ENCODE measurements at places on chromosomes 5 and 9.

DNA sequence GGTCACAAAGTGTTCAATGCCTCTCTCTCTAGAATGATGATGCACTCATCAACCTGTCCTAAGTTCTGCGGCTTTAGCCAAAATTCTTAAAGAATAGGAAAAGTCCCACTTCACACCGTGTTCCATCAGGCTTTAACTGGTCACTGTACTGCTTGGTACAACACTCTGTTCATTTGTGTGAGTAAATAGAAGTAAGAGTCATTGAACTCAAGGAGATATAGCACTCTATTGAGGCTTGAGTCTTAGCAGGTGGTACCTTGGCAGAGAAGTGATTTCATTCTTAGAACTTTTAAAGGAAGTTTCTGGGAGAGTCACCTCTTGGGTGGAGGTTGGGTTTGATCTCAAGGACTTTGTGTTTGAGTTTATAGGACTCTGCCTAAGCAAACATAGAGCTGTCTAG is 92.6 kb downstream of the TENT4A start:
- no peak overlapping the region for H3K27ac ChIP-seq
- no peak for DNase-seq
- no peak overlapping the region for H3K4me3 ChIP-seq
- no peaks in the 10 kb centered on the region for H3K36me3 ChIP-seq
- H3K4me1 ChIP-seq: no peaks in the 10 kb centered on the region

GRCh38 chr5:96254980-96255691 is 177.9 kb downstream of the PCSK1 start:
- no peak overlapping the region for H3K27ac ChIP-seq
- no peak overlapping the region for H3K4me3 ChIP-seq
- peaks cover 14% of the 10 kb centered on the region for H3K4me1 ChIP-seq
- no peaks in the 10 kb centered on the region for H3K36me3 ChIP-seq
- DNase-seq: no peak
- no peaks in the 10 kb centered on the region for H3K27me3 ChIP-seq

- no peaks in the 10 kb centered on the region for H3K36me3 ChIP-seq
- H3K4me3 ChIP-seq: peak overlapping the region; percentile 4
- peak overlapping the region; percentile 54 for H3K27ac ChIP-seq
These were observed 154.8 kb upstream of the TBC1D2 start for GRCh38 chr9:98410185-98410697.

DNA sequence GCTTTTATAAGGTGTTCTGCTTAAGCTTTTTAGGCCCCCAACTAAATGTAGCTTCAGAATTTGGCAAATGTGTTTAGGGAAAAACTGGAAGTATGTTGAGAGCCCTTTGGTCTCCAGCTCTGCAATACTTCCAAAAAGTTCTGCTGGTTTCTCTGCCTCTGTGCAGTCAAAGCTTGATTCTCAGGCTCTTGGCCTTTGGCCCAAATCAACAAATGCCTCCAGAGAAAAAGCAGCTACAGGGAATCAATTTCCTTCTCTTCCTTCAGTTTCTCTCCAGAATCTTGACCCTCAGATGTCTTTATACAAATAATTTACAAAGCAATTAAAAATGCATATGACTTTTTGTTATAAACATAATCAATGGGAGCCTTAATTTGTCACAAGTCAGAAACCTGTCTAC is 235.7 kb downstream of the COMMD10 start:
- H3K4me3 ChIP-seq: no peak overlapping the region
- no peak overlapping the region for H3K27ac ChIP-seq
- H3K4me1 ChIP-seq: no peaks in the 10 kb centered on the region
- peaks cover 15% of the 10 kb centered on the region for H3K36me3 ChIP-seq

GRCh38 chr5:68648944-68649857 is 433.6 kb downstream of the PIK3R1 start:
- no peaks in the 10 kb centered on the region for H3K36me3 ChIP-seq
- peaks cover 2% of the 10 kb centered on the region for H3K4me1 ChIP-seq
- no peak overlapping the region for H3K27ac ChIP-seq
- no peak overlapping the region for H3K4me3 ChIP-seq
- no peak for DNase-seq
- H3K27me3 ChIP-seq: peaks cover 3% of the 10 kb centered on the region

DNA sequence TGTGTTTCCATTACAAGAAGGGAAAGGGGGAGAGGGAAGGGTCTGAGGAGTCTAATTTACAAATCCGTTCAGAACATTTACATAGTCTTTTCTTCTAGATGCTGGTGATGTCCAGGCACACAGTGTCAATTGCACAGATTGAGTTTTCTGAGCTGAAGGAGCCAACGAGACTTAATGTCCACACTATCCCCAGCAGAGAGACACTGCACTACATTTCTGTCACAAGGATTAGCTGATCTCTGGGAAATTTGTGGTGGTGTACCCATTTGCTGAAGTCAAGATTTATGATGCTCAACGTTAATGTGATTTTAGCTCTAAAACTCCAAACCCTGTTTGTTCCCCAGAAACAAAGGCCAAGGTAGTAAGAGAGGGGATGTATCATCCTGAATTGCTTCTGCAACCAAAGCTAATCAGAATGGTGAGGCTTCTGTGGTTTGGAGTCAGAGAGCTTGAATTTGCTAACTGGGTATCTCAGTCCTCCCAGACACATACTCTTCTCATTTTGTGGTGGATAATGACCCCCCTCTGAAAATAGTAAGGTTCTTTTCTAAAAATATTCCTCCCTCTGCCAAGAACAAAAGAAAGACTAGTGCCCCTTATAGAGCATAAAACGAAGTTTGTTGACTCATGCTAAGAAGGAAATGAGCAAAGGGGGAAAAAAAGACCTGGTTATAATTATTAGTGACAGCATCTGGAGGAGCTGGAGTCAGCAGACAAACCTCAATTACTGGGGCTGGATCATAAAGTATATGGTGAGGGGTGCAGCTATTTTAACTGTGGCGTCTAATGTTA is 416.9 kb downstream of the PSAT1 start:
- no peak overlapping the region for H3K27ac ChIP-seq
- H3K4me3 ChIP-seq: no peak overlapping the region
- H3K36me3 ChIP-seq: no peaks in the 10 kb centered on the region
- H3K4me1 ChIP-seq: no peaks in the 10 kb centered on the region
- H3K27me3 ChIP-seq: no peaks in the 10 kb centered on the region

GRCh38 chr5:54521856-54522479 is 4.4 kb downstream of the SNX18 start:
- H3K4me1 ChIP-seq: peaks cover 24% of the 10 kb centered on the region
- no peak for DNase-seq
- H3K27me3 ChIP-seq: peaks cover 2% of the 10 kb centered on the region
- H3K4me3 ChIP-seq: no peak overlapping the region
- no peak overlapping the region for H3K27ac ChIP-seq
